ENCODE measurements at places on chromosomes 12 and 14.

DNA sequence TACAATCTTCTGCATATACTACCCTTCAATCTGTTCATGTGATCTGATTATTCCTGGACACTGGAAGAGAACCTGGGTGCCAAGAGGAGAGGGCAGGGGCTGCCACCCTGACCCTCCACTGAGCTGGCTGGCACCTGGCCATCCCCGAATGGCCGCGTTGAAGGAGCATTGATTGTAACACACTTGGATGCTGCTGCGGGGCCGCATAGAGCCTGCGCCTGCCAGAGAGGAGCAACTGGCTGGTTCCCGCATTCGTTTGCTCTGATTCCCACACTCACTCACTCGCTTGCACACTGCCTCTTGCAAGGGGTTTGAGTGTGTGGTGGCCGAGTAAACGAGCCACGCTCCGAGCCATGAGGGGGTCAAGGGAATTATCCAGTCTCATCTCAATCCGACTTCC is 32.4 kb downstream of the PSEN1 start:
- DNase-seq: no peak

DNA sequence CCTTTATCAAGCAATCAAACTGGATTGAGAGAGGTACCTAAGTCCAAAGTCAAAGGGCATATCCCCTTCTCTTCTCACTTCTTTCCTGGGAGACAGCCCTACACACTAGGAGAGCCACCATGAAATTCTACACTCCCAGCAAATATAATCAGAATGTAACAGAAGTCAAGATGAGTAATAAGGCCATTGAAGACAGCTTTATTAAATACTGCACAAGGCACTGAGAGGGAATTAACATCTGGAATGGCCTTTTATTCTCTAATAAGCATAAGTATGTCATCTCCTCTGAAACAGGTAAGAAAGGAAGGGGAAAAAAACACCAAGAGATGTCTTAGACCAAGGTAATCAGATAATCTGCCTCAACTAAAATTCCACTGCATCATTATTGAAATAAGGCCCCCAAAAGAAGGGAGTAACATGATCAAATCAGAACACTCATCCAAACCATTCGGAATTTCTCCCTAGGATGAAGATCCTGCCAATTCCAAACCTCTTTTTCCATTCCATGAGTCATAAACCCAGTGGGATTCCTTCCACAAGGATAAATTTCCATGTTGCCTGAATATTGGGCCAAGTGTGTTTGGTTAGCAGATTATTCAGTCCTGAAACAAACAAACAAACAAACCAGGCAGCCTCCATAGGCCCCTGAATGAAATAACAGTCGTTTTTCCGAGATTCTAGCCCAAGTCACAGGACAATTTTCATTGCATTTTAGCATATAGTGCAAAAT is 19.9 kb downstream of the SLC35F4 start:
- no peak for DNase-seq

GRCh38 chr12:130185455-130186391 is 23.5 kb downstream of the FZD10 start:
- no peak for DNase-seq

DNA sequence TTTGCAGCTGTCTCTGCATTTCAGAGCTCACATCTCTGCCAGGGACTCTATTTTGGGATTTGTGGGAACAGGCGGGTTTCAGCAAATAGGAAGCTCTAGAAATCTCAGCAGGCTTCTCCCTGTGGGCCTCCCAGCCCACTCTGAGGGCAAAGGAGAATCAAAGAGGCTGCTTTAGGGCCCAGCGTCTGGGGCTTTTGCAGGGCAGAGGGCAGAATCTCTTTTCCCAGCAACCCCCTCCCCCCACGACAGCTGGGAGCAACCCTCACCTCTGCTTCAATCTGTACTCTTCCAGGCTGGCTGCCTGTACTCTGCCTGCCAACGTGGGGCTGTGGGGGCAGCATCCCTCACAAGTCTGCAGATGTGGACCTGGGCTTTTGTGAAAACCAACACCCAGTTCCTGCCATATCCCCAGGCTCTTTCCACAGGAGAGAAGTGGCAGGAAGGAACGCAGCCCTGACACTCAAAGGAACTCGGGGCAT is 529.6 kb upstream of the TBX3 start:
- no peak for DNase-seq

DNA sequence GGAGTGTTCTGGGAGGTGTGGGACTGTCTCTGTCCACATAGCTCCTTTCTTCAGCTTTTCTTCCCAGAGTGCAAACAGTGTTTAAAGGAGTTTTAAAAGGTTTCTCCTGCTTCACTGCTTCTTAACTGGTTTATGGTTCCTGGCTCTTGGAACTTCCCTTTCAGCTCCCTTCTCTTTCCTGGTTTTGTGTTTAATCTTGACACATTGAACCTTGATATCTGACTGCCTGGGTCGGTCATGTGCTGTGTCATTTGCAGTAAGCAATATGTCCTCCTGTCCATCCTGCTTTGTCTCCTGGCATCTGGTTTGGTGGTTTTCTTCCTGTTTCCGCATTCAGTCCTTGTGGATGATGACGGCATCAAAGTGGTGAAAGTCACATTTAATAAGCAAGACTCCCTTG is 2.2 kb downstream of the TMEM106C start:
- DNase-seq: no peak

GRCh38 chr12:112533528-112533927 is 114.8 kb downstream of the PTPN11 start:
- DNase-seq: no peak

DNA sequence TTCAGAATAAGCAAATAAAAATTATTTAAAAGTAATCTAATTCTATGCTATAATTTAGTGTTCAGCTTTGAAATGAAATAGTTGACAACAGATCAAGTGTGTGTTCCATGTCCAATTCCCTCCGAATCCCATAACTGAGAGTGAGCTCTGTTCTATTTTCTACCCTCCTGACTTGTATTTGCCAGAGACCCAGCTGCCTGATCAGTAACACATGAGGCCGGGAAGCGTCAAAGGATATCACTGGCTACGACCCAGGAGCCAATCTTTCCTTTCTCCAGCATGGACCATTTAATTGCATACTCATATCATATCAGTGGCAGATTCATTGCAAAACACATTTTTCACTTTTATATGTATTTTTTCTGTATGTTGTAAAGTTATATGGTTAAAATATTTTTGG is 108.8 kb upstream of the TSPAN8 start:
- DNase-seq: no peak

DNA sequence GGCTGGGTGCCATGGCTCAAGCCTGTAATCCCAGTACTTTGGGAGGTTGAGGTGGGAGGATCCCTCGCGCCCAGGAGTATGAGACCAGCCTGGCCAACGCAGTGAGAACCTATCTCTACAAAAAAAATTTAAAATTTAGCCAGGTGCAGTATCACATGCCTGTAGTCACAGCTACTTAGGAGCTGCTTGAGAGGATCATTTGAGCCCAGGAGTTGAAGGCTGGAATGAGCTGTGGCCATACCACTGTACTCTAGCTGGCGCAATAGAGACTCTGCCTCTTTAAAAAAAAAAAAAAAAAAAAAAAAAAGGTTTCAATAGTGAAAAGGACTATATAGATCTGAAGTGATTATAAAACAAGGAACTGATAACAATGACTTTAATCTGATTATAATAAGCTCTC is 13.5 kb downstream of the PSMA3 start:
- no peak for DNase-seq

DNA sequence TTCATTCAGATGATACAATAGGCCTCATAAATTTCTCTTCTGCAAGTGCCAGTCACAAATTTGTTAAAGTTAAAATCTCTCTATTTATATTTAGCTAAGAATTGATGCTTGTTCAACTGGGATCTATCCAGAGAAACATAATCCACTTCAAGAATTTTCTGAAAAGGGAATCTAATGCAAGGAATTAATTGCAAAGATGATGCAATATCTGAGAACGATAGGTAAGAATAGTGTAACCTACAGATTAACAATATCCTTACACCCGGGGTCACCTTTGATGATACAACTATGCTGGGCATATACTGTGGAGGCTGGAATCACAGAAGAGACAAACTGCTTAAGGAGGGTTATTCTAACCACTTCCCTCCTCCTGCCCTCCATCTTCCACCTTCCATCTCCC is 295.1 kb downstream of the FOXG1 start:
- no peak for DNase-seq

DNA sequence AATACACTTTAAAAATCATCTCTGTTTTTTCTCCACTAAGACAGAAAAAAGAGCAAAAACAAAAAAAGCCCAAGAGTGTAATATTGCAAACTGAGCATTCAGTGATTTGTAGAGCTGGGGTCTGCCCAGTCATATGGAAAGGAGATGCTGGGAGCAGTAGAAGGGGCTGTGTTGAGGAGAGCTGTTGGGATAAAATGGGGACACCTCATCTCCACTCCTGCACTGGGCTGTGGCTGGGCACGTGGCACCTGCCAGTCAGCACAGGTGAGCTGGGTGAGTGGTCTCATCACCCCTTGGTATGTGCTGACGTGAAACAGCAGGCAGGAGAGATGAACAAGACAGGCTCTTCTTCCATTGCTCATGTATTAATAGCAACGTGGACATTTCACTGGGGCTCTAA is 217.4 kb downstream of the C12orf42 start:
- DNase-seq: no peak

Data from left renal cortex interstitium (tissue), 4 donors.